ENCODE measurements at places on chromosomes 1 and 21.

DNA sequence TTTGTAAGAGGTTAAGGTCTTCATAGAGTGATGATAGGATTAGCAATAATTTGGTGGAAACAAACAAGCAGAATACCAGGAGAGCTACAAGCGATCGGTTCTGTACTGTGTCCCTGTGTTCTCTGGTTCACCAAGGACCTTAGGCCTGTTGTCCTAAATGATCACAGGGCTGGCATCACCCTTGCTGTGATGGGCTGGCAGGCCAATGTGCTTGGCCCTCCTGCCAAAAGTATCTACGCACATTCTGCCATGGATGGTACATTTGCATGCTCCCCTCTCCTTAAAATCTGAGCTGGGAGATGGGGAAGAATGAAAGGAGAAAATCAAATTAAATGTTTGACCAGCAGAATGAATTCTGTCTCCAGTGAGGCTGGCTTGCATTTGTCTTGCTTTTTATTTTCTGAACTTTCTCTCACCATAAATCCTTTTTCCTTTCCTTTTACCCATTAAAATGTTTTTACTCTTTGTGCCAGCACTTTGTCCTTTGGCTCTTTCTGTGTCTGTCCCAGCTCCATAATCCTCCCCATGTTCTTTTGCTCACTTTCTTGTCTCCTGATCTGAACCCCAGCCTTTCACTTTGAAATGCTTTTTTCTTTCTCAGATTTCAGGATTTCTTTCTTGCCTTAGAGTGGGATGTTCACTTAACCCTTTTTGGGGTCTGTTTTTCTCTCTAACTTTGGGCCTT is 51.7 kb downstream of the PBX1 start:
- DNase-seq: no peak

DNA sequence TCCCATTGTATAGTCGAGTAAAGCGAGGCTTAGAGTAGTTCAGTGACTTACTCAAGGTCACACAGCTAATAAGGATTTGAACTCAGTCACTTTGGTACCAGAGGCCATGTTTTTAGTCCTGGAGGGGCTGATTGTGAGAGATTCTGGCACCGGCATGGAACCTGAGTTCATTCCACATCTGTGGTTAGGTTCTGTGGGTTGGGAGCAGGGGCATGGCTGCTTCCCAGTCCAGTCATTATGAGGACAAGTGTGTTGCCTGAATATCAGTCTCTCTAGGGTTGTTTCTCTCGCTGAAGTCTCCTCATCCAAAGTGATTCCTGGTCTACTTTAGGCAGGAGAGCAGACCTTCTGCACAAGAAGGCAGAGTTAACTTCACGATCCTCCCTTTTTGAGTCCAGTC is 90.6 kb downstream of the C1orf94 start:
- no peak for DNase-seq

DNA sequence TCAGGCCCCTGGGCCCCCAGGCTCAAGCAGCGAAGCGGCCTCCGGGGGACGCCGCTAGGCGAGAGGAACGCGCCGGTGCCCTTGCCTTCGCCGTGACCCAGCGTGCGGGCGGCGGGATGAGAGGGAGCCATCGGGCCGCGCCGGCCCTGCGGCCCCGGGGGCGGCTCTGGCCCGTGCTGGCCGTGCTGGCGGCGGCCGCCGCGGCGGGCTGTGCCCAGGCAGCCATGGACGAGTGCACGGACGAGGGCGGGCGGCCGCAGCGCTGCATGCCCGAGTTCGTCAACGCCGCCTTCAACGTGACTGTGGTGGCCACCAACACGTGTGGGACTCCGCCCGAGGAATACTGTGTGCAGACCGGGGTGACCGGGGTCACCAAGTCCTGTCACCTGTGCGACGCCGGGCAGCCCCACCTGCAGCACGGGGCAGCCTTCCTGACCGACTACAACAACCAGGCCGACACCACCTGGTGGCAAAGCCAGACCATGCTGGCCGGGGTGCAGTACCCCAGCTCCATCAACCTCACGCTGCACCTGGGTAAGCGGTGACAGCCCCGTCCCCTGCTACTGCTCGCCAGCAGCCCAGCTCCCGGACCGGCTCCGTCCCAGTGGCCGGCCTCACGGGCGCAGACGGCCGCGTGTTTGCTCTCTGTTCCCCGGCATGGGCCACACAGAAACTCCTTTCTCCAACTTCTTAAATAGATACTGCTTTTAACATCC is 539 bp downstream of the LAMC1 start:
- DNase-seq: peak; percentile 82

DNA sequence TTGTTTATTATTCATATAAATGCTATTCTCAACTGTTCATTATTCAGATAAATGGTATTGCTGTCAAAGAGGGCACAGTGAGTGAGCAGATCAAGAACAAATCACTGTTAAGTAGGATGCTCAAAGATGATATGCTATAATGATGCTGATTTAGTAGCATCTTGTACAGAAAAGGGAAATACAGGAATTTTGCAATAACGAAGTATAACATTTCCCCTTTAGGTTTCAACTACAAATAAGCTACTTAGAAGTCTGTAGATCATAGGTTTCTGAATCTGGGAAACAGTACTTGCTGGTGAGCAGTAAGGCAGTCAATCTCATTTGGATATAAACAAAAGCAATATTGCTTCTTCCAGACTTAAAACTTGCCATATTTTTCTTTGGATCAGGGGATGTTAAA is 27.3 kb upstream of the RCOR3 start:
- no peak for DNase-seq

DNA sequence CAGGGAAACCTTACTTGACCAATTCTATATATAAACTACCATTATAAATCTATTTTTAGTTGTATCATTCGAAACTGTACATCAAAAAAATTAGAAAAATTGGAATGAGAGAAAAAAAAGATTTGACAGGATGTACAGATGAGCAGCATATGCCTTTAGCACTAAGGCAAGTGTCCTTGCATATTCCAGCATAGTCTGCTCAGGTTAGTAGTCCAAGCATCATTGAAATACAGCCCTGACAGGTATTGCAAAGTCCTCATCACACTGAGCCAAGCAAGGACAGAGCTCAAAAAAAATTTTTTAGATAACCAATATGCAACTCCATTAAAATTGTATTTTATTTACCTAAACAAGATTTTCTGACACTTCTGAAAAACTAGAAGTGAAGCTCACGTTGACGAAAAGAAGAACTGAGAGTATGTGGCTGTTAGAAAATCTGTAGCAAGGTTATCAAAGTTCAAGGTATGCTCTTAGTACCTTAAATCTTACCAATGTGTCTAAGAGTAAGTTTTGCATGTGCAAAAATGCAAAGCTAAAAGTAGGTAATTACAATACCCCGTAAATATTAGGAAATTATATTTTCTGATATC is 465.6 kb upstream of the ADGRL4 start:
- DNase-seq: no peak

DNA sequence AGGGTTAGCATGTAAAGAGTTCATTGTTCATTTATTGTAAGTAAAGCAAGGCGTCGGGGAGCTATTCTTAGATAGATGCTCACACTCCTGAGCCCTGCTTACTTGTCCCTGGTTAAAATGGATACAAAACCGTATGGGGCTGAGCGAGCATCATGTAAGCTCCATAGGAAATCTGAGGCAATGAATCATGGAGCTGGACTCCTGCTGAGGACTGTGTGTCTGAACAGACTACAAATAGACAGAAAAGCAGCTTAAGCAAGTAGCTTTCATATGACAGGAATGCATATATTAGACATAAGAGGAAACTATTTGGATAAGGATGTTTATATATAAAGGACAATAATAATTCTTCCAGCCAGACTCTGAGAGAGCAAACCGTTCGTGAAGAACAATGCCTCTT is 604.9 kb upstream of the PTBP2 start:
- no peak for DNase-seq

DNA sequence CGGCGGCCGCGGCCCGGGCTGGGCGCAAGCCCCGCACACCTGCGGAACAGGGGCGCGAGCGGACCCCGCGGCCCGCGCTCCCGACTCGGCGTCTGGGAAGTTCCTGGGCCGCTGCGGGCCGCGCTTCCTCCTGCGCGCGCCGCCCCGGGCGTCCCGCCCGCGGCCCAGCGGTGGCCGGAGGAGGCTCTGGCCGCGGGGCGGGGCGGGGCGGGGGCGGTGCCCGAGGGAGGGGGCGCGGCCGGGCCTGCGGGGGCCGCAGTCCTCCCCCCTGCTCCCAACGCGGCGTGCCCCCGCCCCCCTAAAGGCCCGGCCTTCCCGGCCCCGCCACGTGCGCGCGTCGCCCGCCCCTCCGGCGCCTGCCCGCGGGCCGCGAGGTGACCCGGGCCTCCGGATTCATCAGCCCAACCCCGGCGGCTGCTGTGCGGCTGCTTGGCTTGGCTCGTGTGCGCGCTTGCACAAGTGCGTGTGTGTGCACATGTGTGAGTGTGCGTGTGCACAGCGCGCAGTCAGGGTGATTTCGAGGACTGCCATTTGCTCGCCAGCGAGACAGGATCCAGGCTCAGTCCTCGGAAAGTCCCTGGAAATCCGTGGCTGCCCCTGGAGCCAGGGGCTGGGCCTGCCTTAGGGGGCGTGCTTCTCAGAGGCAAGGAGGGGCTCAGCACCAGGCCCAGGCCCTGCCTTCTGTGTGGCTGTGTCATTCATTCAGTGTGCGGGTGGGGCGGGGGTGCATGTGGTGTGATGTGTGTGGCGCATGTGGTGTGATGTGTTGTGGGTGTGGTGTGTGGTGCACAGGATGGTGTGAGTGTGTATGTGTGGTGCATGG is at the start of gene C2CD2:
Gene C2CD2 (minus strand): TSS at position 188 of the 823 bp plus-strand sequence. CDS start 370 bp downstream, outside the sequence.
- DNase-seq: no peak

GRCh38 chr21:45499970-45500577 is 42.2 kb downstream of the SLC19A1 start:
- peak; percentile 50 for DNase-seq

GRCh38 chr1:94793296-94793656 is 26.9 kb upstream of the SLC44A3 start:
- DNase-seq: no peak

- DNase-seq: no peak
Measured at GRCh38 chr1:24980836-24981630, 51.0 kb upstream of the RUNX3 start.

- DNase-seq: no peak
Measured at GRCh38 chr1:49213301-49213700, 436.6 kb upstream of the BEND5 start.

DNA sequence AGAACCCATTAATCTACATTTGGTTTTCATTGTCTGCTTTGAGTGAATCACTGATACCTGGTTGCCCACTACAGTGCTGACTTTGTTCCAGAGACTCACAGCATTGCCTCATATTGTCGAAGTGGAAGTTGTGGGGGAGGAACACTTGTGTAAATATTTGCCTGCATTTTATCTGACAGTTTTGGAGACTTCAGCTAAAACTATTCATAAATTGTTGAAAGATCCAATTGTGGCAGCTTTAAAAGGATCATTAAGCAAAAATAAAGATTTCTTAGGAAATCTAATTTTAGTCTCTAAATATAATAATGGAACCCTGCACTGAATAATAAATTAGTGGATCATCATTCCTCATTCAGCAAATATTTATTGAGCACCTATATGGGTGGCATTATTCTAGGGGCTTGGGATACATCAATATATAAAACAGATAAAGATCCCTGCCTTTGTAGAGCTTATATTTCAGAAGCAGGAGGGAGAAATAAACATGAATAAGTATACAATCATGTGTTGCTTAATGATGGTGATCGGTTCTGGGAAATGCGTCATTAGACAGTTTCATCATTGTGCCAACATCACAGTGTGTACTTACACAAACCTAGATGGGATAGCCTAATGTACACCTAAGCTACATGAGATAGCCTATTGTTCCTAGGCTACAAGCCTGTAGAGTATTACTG is 73.5 kb downstream of the OSBPL9 start:
- no peak for DNase-seq

DNA sequence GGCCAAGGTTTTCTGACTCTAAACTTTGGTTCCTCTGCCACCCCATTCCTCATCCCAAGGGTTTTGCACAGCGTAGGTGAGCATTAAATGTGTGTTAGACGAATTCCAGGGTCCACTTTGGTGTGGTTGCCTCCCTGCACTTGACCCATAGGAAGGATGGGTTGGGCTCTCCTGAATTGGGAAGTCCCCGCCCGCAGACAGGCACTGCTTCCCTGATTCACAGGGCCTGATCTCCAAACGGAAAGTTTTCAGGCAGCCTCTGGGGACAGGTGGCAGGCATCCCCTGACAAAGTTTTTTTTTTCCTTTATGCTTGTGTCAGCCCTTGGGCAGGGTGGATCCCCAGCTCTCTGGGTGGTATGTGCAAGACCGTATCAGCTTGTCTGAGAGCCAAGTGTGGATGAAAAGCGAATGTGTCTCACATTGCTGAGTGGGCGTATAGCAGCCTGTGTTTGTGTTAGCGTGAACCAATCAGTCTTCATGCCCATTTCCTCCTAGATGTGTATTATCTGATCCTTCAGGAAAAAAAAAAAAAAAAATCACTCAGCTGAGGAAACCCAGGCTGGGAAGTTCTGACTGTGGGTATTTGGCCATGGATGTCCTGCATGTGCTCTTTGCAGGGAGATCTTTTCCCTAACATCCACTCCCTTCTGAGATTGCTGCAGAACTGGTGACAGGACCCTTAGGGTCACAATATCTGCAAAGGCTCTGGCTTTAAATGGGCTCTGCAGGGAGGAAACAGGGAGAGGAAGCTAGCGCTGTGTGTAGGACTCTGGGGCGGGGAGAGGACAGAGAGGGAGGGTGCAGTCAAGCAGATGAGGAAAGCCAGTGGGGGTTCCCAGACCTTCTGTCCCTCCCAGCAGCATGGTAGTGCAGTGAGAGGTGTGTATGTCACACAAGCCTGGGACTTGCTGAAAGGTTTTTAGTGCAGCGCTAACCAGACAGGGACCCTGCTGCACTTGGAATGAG is 42.2 kb upstream of the TRABD2B start:
- no peak for DNase-seq

DNA sequence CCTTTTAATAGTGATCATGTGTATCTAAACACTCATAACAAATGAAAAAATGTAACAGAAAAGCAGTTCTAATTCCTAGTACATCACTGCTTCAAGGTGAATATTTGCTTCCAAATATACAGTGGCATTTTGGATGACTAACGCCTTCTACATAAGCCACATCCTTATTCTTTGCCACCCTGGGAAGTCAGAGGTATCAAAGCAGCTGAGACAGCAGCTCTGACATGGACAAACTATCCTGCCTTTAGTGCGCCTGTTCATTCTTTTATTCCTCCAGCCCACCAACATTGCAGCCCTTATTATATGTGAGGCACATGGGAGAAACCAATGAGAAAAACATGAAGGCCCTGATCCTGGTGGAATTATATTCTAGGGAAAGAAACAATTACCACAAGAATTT is 183.0 kb downstream of the APP start:
- DNase-seq: no peak

GRCh38 chr1:178649582-178650350 is 75.3 kb upstream of the RALGPS2 start:
- DNase-seq: no peak

- no peak for DNase-seq
Measured at GRCh38 chr1:1777583-1777899, 729 bp downstream of the NADK start.

- no peak for DNase-seq
Measured at GRCh38 chr1:180301135-180301742, 71.2 kb downstream of the LHX4 start.
